ENCODE measurements at places on chromosomes 2 and 18.

- DNase-seq = no peak
Observed at GRCh38 chr2:1297372-1298159, 115.7 kb upstream of the TPO start.

DNA sequence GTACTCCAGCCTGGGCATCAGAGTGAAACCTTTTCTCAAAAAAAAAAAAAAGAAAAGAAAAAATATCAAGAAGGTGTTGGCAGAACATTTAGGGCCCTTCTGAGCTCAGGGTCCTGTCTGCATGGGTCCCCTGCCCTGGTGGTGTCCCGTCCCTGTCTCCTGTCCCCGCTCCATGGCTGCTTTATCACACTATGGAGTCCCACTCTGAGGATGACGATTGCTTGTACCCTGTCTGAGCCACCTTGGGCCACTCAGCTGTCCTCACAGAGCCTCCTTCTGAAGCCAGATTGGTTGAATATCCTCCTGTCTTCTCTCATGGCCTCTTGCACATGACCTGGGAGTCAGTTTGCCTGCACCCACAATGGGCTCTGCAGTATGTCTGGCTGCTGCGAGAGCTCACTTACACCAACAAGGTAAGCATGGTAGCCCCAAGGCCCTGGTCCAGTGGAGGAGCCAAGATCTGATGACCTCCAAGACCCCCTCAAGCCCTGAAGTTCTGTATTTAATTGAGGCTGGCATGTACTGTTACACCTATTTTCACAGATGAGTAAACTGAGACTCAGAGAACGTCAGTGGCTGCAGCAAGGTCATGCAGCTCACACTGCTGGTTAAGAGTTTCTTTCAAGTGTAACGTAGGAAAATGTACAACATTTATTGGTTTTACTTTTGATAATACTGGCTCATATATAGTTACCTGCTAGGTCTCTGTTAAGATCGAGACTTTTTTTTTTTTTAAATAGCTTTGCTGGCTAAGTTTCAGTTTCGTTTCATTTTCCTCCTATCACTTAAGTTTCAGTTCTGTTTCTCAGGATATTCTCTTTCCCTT, 16.9 kb upstream of the ZCCHC2 start:
- no peak for DNase-seq

- DNase-seq = no peak
Observed at GRCh38 chr2:238523158-238524110, 96.7 kb downstream of the ASB1 start.

GRCh38 chr2:174992886-174993285, 12.3 kb downstream of the CHN1 start:
- no peak for DNase-seq

DNA sequence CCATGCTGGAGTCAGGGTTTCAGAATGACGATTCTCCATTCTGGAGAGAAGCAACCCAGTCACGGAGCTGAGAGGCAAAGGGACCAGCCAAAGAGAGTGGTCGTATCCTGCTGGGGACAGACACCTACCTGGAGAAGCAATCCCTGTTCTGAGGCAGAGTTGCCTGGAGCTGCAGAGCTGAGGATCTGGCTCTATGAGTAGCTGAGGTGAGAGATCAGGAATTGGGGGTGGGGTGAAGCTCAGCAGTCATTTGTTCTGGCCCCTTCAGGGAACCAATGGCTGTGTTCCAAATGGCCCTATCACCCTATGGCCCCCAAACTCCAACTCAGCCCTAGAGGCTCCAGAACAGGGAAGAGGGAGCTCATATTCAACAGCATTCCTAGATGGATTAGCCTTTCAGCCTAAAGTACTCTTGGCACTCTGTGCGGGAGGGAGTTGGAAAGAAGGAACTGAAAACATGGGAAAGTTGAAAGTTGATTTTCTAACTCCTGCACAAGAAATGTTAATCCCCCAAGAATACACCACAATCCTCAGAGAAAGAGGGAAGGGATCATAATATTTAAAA, 3.3 kb upstream of the ATRAID start:
- no peak for DNase-seq
